ENCODE measurements at places on chromosomes 2 and 18.

GRCh38 chr18:9831036-9831722 is 54.6 kb upstream of the TXNDC2 start:
- DNase-seq = no peak

- DNase-seq = no peak
Observed at GRCh38 chr2:225841314-225841713, 441.8 kb downstream of the NYAP2 start.

- no peak for DNase-seq
Observed at GRCh38 chr18:45049578-45050319, 369.1 kb downstream of the SETBP1 start.

DNA sequence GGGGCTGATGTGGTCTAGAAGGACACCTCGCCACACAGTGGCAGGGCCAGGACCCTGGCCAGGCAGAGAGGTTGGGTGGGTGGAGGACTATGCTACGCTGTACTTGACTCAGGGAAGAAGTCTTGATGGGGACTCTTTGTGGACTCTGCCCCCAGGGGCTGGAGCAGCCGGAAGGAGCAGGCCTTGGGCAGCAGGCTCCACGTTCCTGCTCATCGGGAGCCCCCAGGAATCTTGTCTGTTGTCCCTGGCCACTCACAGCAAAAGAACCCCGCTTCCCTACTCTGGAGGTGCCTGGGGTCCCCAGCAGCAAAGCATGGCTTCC is 79.0 kb downstream of the POLR1A start:
- no peak for DNase-seq

GRCh38 chr2:215782295-215782694 is 231.1 kb downstream of the MREG start:
- no peak for DNase-seq

- no peak for DNase-seq
Observed at GRCh38 chr18:72075040-72075439, 469.1 kb downstream of the CBLN2 start.

GRCh38 chr2:64763126-64763525 is 109.4 kb upstream of the SERTAD2 start:
- no peak for DNase-seq

DNA sequence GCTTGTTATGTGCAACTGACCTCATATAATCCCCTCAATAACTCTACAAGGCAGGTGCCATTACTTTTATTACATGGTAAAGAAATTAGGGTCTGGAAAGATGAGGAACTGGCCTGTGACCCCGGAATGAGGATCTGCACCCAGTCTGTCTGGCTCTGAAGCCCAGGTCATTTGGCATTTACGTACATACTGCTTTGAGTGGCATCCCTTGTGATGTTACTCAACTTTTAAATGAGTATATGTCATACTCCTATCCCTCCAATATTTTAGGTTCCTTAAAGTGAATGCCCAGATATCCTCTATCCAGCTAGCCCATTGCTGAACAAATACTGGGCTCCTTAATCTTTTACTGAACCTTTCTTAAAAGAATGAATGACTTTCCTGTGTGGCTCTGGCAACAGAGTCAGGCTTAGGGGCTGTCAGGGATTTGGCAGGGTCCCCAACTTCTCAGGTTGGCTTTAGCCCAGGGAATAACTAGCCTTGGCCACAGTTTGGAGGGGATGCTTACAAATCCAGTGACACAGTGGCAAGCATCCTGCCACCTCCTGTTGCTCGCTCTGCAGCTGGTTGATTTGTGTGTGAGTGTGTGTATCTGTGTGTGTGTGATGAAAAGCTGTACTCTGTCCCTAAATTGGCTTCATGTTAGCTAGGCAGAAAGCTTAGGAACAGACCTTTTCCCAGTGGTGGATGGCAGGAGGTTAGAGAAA is 3.4 kb upstream of the CXCR4 start:
- DNase-seq = no peak

DNA sequence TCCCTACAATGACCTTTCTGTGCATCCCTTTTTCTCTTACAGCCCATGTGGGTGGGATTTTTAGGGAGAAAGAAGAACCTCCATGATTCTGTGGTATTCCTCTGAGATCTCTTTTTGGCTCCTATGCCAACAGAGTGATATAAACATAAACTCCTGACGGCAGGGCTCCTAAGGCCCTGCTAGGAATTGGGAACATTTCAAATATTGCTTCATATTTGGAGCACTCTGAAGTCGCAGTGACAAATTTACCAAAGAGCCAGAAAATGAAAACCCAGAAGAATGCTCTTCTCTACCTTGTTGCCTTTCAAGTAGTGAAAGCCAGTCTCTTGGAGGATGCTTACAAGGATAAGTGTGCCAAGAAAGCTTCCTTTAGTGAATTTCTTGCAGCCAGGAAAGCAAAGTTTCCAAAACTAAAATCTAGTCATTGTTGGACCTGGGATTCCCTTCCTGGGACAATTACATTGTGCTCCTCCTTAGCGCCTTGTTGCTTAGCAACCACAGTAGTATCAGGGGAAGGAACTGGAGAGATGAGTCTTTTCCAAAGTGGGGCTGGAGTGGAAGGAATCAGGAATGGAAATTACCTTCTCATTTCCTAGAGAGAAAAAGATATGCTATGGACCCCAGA is 7.3 kb upstream of the SETBP1 start:
- no peak for DNase-seq

- no peak for DNase-seq
Observed at GRCh38 chr2:206824993-206825392, 59.6 kb downstream of the FASTKD2 start.

DNA sequence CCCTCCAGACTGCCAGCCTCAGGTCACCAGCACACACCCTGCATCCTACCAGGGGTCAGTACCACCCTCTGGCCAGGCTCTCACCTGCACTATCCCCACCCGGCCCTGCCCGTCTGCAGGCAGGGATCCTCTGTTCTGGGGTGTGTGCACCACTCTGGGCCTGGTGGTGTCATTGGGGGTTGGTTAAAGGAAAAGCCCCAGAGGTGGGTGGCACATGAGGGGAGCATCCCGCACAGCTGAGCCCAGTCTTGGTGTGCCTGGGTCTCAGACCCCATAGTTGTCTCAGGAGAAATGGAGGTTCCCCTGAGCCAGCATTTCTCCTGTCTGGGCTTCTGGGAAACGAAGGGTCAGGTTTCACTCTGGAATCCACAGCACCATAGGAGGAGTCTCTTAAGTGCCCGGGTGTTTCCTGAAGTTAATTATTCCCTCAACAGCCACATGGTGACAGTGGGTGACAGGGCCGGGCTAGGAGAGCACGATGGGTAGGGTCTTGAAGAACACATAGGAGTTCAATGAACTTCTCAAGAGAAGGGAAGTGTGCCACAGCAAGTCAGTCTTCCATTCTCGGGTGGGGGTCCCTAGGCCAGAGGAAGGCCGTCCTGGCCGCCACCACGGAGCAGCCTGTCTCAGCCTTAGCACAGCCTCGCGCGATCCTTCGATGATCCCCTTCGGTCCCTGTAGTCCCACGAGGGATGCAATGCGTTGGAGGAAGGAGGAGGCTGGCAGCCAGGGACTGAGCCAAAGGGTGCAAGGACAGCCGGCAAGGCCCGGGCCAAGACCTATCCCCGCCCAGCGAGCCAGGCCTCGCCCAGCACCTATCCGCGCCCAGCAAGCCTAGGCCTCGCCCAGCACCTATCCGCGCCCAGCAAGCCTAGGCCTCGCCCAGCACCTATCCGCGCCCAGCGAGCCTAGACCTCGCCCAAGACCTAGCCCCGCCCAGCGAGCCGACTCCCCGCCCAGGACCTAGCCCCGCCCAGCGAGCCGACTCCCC is 1.1 kb upstream of the FARP2 start:
- no peak for DNase-seq

- peak; percentile 79 for DNase-seq
Observed at GRCh38 chr2:201233192-201233811, 27.0 kb upstream of the CASP8 start.

GRCh38 chr2:140994856-140995255 is 1136.0 kb downstream of the LRP1B start:
- DNase-seq = no peak

- DNase-seq = no peak
Observed at GRCh38 chr2:237603049-237603717, 12.6 kb upstream of the RAB17 start.

DNA sequence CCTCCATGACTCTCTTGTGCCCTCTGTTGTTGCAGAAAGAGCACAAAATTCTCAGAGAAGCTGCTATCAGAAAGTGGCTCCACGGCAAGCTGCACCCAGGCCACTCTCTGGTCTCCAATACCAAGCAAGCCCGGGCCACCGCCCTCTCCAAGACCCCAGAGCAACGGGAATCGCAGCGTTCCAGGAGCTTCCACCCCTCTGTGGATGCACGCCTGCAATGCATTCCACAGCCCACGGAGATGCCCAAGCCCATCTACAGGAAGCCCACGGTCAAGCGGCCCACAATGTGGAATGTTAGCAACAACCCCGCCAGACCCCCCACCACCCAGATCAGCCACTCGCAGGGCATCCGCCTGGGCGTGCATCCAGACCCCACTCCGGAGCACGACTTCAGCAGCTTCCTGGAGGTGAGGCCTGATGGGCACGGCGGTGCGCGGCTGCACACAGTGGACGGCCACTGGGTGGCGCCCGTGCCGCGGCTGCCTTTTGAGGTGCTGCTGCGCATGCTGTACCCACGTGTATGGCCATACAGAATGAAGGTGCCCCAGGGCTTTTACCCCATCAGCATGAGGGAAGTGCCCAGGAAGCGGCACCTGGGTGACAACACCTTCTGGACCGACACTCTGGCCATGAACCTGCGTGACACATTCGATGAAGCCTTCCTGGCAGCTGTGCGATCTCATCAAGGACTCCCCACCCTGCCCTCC is 6.3 kb downstream of the ANKRD53 start:
- peak; percentile 89 for DNase-seq

GRCh38 chr2:62363166-62363565 is 142.8 kb downstream of the TMEM17 start:
- no peak for DNase-seq

GRCh38 chr18:10184776-10185175 is 269.7 kb upstream of the APCDD1 start:
- DNase-seq = no peak

DNA sequence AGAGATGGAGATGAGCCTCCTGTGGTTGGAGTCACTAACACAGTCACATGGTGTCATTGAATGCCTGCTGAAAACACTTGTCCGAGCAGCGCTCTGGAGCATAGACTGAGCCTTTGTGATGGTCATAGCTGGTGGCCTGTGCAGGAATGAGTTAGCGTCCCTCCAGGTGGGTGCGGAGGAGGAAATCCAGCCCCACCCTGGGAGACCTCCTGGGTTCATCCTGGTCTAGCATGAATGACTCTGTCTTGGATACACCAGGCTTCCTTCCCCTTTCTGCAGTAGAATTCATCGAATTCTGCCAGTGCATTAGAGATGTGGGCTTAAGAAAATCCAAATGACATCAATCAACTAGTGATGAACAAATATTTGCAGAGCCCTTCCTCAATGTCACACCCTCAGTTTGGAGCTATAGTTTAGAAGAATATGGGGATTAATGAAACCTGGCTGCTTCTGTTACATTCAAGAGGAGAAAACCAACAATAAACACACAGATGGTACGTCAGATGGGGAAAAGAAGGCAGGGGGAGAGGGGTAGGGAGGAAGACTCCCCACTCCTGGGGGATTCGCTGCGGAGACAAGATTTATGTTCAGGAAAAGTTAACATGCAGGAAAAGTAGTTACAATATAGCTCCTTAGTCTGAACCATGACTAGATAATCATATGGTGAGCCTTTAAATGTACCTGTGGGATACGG is 136.7 kb downstream of the DDX1 start:
- DNase-seq = no peak

- DNase-seq = no peak
Observed at GRCh38 chr2:216888887-216889622, 29.2 kb upstream of the TNP1 start.

DNA sequence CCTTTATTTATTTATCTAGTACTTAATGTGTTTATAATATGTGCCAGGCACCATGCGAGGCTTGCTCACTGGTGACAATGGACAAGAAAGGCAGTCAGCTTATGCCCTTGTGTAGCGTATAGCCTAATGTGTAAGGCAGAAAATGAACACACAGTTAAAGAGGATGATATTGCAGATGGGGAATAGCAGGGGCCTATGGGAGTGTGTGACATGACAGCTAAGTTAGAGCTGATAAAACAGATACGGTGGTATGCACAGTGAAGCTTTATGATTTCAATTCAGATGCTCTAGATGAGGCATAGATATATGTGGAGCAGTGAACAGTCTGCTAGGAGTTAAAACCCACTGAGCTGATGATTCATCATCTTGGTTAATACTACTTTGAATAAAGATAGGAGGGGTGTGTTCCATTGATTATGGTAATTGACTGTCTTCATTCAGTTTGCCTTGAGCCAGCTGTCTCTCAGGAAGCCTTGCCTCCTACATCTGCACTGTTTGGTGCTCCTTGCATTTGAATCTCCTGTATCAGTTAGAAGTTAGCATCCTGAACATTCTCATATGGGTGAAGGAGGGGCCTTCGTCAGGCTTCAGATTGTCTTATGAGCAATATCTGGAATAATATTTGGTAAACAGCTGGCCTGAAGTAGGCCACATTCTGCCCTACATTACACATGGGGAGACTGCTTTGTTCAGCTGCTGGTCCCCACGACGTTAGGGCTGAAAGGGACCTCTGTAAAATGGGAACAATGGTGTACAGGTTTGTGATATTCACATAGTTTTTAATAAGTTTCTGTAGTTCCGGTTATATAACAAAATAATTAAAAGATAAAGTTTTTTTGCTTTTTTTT is 13.2 kb downstream of the MAP4K4 start:
- DNase-seq = no peak

- no peak for DNase-seq
Observed at GRCh38 chr2:180990337-180990736, 9.9 kb downstream of the UBE2E3 start.

- no peak for DNase-seq
Observed at GRCh38 chr2:69138793-69139459, 125.9 kb downstream of the ANTXR1 start.

DNA sequence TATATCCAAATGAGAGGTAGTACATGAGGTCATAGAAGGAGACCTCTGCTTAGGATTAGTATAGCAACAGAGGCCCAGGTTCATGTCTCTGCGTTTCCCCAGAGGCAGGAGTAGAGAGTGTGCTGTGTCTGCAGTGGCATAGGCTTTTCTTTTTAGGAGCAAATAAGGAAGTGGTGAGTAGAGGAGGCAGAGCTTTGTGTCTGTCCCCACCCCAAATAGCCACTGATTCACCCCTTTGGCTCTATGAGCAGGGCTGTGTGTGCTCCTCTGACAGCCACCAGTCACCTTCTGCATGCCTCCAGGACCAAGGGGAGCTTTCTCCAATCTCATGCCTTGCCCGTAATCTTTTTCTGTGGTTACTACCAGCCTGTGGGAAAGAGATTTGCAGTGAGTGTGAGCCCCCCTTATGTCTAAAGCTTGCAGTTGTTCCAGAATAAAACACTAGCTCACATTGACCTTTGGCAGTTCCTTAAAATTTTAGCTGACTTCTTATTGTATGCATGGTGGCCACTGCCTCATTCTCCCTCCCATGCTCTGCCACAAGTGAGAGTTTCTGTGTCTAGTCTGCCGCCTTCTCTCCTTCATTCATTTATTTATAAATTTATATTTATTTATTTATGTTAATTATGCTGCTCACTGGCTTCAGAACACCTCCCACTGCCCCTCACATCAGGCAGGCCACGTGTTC is 23.5 kb upstream of the ELAC1 start:
- no peak for DNase-seq

Measured in germinal center (tissue), 1 donor.